K562 (cell line): ENCODE measurements at places on chromosomes 13 and 19. TPM values are rescaled to one million over a fixed set of nuclear protein-coding genes. Genes with fewer than 3 reads are reported as not detected.

Gene DACH1
- 0.04 and 0.05 TPM in 2 replicates for polyA plus RNA-seq

Gene ADM5
- 5.7 and 8.4 TPM in 2 replicates for polyA plus RNA-seq

Gene AXL
- 1.1 and 1.2 TPM in 2 replicates for polyA plus RNA-seq

Gene ATCAY
- not detected in 2 replicates for polyA plus RNA-seq

Gene KL
- not detected in 2 replicates for polyA plus RNA-seq

Gene ZNF112
- polyA plus RNA-seq = 0.40 and 0.58 TPM in 2 replicates

Gene CCDC9
- 27.9 and 31.8 TPM in 2 replicates for polyA plus RNA-seq

Gene CALR3
- polyA plus RNA-seq = not detected in 2 replicates

Gene RFPL4AL1
- not detected in 2 replicates for polyA plus RNA-seq

Gene MEDAG
- not detected in 2 replicates for polyA plus RNA-seq

Gene NOSIP
- 147 and 151 TPM in 2 replicates for polyA plus RNA-seq

Gene RCBTB1
- polyA plus RNA-seq = 9.0 TPM in 2 replicates

- H3K27ac ChIP-seq = no peak overlapping the region
- H3K4me3 ChIP-seq = no peak overlapping the region
- no peaks in the 10 kb centered on the region for H3K36me3 ChIP-seq
Measured at GRCh38 chr13:64278493-64278892, 2862.8 kb upstream of the PCDH20 start.

DNA sequence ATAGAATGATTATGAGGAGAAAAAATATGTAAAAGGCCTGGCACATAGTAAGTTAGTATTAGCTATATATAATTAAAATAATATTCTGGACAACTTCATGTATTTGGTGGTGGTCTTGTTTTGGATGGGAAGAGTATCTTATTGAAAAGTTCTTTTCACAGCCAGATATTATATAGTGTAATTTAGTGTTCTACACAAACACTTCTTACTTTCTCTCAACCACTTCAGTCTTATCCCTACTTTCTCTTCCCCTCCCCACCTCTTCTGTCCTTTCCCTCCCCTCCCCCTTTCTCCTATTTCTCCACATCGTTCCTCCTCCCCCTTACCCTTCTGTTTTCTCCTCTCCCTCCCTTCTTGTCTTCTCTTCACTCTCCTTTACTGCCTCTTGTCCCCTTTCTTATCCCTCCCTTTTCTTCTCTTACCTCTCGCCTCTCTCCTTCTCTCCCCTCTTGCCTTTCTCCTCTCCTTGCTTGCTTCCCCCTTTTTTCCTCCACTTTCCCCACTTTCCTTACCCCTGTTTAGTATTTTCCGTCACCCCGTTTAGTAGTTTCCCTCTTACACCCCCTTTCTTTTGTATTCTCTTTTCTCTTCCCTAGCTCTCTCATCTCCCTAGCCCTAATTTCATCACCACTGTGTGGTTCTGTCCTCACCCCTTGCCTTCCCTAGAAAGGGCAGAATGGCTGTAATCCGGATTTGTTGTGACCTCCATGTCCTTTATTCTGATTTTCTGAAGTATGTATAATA lies 107.2 kb upstream of the MLNR start:
- H3K4me1 ChIP-seq = no peaks in the 10 kb centered on the region
- peaks cover 11% of the 10 kb centered on the region; the same call in 1 of the 3 replicates for H3K36me3 ChIP-seq

DNA sequence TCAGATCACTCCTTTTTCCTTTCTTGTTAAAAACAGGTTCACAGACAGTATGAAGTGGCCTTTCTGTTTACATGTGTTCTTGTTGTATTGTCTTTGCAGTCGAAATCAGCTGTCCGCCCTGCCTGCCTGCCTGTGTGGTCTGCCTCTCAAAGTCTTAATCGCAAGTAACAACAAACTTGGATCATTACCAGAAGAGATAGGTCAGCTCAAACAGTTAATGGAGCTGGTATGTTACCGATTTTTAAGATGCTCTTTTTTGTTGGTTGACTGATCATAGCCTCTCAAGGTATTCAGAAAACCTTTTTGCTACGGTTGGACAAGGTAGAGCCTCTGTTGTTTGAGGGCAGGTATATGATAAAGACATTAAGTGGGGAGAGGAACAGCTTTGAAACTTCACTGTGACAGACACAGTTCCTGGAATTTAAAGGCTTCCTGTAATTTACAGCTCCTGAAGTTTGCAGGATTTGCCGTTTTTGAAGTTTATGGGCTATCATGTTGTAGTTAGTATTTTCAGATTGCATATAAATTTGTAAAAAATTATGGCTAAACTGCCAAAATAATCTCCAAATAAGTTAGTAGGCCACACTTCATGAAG lies 116.1 kb downstream of the LRCH1 start:
- H3K4me3 ChIP-seq = no peak overlapping the region
- H3K27me3 ChIP-seq = no peaks in the 10 kb centered on the region
- no peak overlapping the region for H3K27ac ChIP-seq
- no peaks in the 10 kb centered on the region for H3K4me1 ChIP-seq

DNA sequence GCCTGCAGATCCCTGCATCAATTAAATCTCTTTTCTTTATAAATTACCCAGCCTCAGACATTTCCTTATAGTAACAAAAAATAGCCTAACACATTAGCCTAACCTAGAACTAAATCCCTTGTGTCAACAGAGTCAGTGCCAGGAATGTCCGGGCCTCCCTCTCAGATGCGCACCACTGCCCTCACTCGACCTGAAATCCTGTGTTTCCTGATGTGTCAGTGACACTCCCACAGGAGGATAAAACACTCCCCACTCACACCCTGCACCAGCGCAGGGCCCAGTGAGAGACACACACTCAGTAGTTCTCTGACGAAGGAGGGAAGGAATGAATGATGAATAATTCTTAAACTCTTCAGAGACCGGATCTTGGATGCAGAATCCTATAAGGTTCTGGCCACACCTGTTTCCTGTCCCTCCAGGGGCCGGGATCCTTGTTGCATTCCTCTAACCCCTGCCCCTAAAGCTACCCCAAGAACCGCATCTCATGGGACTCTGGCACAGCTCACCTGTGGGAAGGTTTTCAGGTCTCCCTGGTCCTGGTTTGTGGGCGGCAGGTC lies 3.1 kb downstream of the CEACAM3 start:
- no peaks in the 10 kb centered on the region for H3K4me1 ChIP-seq
- no peak for DNase-seq
- no peaks in the 10 kb centered on the region for H3K36me3 ChIP-seq
- H3K27me3 ChIP-seq = peaks cover 25% of the 10 kb centered on the region
- H3K4me3 ChIP-seq = no peak overlapping the region

- peaks cover 13% of the 10 kb centered on the region for H3K27me3 ChIP-seq
- H3K4me3 ChIP-seq = no peak overlapping the region
- no peak for DNase-seq
- no peaks in the 10 kb centered on the region for H3K36me3 ChIP-seq
- peaks cover 4% of the 10 kb centered on the region; the same call in 1 of the 2 replicates for H3K4me1 ChIP-seq
Measured at GRCh38 chr13:21328201-21328600, 130.9 kb downstream of the ZDHHC20 start.

- no peaks in the 10 kb centered on the region for H3K36me3 ChIP-seq
- no peak overlapping the region for H3K4me3 ChIP-seq
- DNase-seq = no peak
- no peaks in the 10 kb centered on the region for H3K27me3 ChIP-seq
- no peak overlapping the region for H3K27ac ChIP-seq
- no peaks in the 10 kb centered on the region for H3K4me1 ChIP-seq
Measured at GRCh38 chr13:108407495-108407894, 138.0 kb downstream of the TNFSF13B start.

GRCh38 chr19:18269070-18269723 lies 5.1 kb downstream of the IQCN start:
- H3K4me1 ChIP-seq = peaks cover 6% of the 10 kb centered on the region; the same call in 2 of the 3 replicates
- H3K27ac ChIP-seq = no peak overlapping the region
- no peaks in the 10 kb centered on the region for H3K27me3 ChIP-seq
- no peaks in the 10 kb centered on the region for H3K36me3 ChIP-seq

GRCh38 chr13:80677227-80677626 lies 336.3 kb upstream of the SPRY2 start:
- H3K4me3 ChIP-seq = no peak overlapping the region
- no peaks in the 10 kb centered on the region for H3K36me3 ChIP-seq
- DNase-seq = no peak
- no peaks in the 10 kb centered on the region for H3K27me3 ChIP-seq
- H3K4me1 ChIP-seq = no peaks in the 10 kb centered on the region
- no peak overlapping the region for H3K27ac ChIP-seq

DNA sequence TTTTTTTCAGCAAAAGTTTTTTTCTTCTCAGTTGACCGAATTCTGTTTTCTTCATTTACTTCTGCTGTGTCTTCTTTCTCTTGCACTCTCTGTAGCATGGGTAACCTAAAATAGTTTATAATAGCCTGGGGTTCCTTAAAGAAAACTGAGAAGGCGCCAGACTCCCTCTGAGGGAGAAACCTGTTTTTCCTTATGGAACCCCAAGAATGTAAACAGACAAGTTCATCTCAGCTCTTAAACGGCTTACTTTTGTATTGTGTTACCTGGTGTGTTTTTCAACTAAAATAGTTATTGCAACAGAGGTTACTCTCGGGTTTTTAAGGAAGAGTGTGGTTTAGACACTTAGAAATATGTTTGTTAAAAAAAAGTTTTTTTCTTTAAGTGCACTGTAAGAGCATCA lies 23.8 kb upstream of the TM9SF2 start:
- no peaks in the 10 kb centered on the region for H3K36me3 ChIP-seq
- H3K27ac ChIP-seq = no peak overlapping the region
- H3K27me3 ChIP-seq = no peaks in the 10 kb centered on the region
- no peak overlapping the region for H3K4me3 ChIP-seq

GRCh38 chr13:93620181-93620765 lies 393.7 kb downstream of the GPC6 start:
- no peaks in the 10 kb centered on the region for H3K27me3 ChIP-seq
- H3K27ac ChIP-seq = no peak overlapping the region
- H3K4me3 ChIP-seq = no peak overlapping the region
- H3K4me1 ChIP-seq = no peaks in the 10 kb centered on the region
- DNase-seq = no peak

- H3K36me3 ChIP-seq = peaks cover 28% of the 10 kb centered on the region
- H3K4me1 ChIP-seq = peaks cover 58% of the 10 kb centered on the region
- DNase-seq = no peak
- peak overlapping the region; percentile 78 for H3K4me3 ChIP-seq
Measured at GRCh38 chr19:17076543-17076991, 990 bp downstream of the MYO9B start.

DNA sequence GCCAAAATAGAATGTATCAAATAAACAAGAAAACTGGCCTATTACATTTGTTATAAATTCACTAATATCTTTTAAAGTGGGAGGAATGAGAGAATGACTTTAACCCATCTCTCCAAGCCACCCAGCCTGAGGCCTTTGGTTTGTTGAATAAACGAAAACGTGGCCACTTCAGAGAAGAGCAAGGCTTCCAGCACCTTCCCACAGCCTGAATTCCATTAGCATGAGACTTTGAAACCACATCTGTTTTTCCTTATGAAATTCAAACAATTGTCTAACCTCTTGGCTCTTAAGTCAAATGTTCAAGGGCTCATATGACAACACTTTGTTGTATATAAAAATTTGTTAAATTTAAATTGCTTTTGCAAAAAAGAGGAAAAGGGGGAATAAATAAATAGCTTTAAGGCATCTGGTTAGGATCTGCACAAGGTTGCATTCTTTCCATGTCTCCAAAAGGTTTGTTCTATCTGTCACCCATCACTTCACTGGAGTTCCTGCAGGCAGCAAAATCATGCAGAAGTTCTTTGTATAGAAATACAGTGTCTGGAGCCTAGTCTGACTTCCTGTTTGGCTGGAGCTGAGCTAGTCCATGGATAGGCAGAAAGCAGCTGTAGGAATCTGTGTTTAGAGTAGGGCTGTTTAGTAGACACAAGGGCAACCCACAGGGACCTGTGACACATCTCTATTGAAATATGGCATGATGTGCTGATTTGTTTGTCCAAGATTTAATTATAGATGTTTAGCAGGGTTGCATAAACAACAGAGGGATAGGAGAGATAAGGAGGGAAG lies 502.3 kb downstream of the KCTD12 start:
- H3K4me1 ChIP-seq = no peaks in the 10 kb centered on the region
- H3K4me3 ChIP-seq = no peak overlapping the region
- no peaks in the 10 kb centered on the region for H3K36me3 ChIP-seq
- no peak for DNase-seq
- no peaks in the 10 kb centered on the region for H3K27me3 ChIP-seq
- no peak overlapping the region for H3K27ac ChIP-seq

DNA sequence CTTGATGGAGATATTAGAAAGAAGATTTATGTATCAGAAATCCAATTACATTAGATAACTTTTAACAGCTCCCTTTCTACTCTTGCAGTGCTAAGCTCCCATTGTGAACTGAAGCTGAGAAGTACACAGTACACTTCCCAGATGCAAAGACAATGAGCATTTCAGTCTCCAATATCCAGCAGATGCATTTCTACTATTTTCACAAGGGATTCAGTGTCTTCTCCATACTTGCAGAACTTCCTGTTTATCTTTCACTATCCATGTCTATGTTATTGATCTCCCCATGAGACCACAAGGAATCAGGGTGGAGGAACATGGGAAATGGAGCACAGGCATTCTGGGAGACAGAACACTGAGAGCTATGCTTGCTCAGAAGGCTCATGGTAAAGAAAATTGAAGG lies 207.5 kb downstream of the ENOX1 start:
- no peak overlapping the region for H3K4me3 ChIP-seq
- no peaks in the 10 kb centered on the region for H3K36me3 ChIP-seq
- H3K27me3 ChIP-seq = no peaks in the 10 kb centered on the region
- no peak for DNase-seq

GRCh38 chr19:16175954-16176353 lies 2.6 kb upstream of the CIB3 start:
- H3K4me3 ChIP-seq = no peak overlapping the region
- no peaks in the 10 kb centered on the region for H3K36me3 ChIP-seq
- 0 out of 3 replicates have a peak, but pooled peaks cover 7% of the 10 kb centered on the region for H3K27me3 ChIP-seq

GRCh38 chr19:53432088-53432661 lies 391 bp downstream of the ZNF761 start:
- peak; percentile 22 for DNase-seq
- H3K4me1 ChIP-seq = peaks cover 10% of the 10 kb centered on the region
- H3K27me3 ChIP-seq = no peaks in the 10 kb centered on the region

- peak overlapping the region; percentile 73 for H3K27ac ChIP-seq
- peak; percentile 84 for DNase-seq
- peaks cover 90% of the 10 kb centered on the region for H3K36me3 ChIP-seq
- peaks cover 45% of the 10 kb centered on the region for H3K4me1 ChIP-seq
- no peak overlapping the region for H3K4me3 ChIP-seq
- no peaks in the 10 kb centered on the region for H3K27me3 ChIP-seq
Measured at GRCh38 chr19:45515081-45515624, 7.9 kb downstream of the VASP start.

DNA sequence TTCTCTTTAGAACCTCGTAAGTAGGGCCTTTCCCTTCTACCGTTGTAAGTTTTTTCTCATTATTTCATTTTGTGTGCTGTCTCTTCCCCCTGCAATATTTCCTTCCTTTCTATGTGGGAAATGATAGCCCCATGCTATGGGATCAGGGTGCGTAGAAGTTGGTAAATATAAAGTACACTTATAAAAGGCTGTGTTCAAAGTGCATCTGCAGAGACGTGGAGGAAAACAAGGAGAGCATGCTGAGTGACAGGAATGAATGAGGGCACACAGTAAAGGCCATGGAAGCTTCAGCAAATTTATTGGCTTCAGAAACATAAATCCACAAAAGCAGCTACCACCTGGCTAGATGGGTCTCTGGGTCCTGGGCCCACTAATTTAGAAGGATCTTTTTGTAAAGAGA lies 21.6 kb upstream of the SPRY2 start:
- DNase-seq = no peak
- no peak overlapping the region for H3K4me3 ChIP-seq
- peak overlapping the region; percentile 22; the same call in 1 of the 3 replicates for H3K27ac ChIP-seq
- H3K27me3 ChIP-seq = no peaks in the 10 kb centered on the region
- H3K36me3 ChIP-seq = no peaks in the 10 kb centered on the region
- H3K4me1 ChIP-seq = no peaks in the 10 kb centered on the region

- DNase-seq = no peak
- H3K36me3 ChIP-seq = no peaks in the 10 kb centered on the region
- no peaks in the 10 kb centered on the region for H3K27me3 ChIP-seq
- H3K27ac ChIP-seq = no peak overlapping the region
Measured at GRCh38 chr13:104289400-104289799, 1223.2 kb upstream of the SLC10A2 start.

GRCh38 chr19:6381030-6381750 lies 5.5 kb upstream of the PSPN start:
- peaks cover 16% of the 10 kb centered on the region; the same call in 1 of the 2 replicates for H3K4me1 ChIP-seq
- DNase-seq = no peak
- H3K27ac ChIP-seq = no peak overlapping the region
- no peak overlapping the region for H3K4me3 ChIP-seq
- no peaks in the 10 kb centered on the region for H3K27me3 ChIP-seq
